CD4-positive, alpha-beta T cell treated with Interleukin-2 at 100 ng/mL for 4 hours (primary cell): ENCODE measurements at places on chromosomes 6 and 20.

GRCh38 chr6:33344701-33345697, 27.5 kb upstream of the ZBTB22 start:
- peak; percentile 91 for DNase-seq

DNA sequence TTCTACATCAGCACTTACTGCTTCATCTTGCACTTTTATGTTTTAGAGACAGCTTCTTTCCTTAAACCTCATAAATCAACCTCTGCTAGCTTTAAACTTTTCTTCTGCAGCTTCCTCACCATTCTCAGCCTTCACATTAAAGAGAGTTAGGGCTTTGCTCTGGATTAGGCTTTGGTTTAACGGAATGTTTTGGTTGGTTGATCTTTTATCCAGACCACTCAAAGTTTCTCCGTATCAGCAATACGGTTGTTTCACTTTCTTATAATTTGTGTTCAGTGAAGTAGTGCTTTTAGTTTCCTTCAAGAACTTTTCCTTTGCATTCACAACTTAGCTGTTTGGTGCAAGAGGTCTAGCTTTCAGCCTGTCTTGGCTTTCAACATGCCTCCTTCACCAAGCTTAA, 40.4 kb downstream of the DNAAF9 start:
- no peak for DNase-seq

DNA sequence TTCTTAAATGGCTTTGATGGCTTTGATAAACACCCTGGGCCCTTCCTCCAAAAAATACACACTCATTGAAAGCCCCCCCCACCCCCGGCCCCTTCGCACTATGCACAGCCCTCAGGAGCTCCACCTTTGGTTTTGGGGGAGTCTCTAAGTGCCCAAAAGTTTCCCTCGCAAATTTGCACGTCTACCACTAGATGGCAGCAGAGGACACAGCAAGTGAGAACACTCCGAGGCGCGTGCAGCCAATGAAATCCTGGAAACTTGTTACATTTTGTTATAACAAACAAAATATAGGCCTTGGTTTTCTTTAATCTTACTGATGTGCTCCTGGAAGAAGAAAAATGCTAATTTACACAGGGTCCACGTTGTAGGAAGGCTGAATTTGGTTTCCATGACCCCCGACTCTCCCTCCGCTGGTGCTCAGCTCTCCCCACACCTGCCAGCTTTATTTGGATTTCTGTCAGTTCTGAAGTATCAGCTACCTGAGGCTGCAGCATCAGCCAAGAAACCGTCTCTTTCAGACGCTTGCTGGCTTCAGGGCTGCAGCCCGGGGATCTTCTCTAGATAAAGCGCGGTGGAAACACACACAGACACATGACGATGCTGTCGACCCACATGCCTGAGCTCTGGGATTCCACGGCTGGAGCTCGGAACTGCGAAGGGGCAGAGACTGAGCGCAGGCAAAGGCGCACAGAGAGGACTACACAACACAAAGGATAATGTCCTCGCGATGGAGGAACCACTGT, 148.3 kb upstream of the RPS6KA2 start:
- peak; percentile 79 for DNase-seq

DNA sequence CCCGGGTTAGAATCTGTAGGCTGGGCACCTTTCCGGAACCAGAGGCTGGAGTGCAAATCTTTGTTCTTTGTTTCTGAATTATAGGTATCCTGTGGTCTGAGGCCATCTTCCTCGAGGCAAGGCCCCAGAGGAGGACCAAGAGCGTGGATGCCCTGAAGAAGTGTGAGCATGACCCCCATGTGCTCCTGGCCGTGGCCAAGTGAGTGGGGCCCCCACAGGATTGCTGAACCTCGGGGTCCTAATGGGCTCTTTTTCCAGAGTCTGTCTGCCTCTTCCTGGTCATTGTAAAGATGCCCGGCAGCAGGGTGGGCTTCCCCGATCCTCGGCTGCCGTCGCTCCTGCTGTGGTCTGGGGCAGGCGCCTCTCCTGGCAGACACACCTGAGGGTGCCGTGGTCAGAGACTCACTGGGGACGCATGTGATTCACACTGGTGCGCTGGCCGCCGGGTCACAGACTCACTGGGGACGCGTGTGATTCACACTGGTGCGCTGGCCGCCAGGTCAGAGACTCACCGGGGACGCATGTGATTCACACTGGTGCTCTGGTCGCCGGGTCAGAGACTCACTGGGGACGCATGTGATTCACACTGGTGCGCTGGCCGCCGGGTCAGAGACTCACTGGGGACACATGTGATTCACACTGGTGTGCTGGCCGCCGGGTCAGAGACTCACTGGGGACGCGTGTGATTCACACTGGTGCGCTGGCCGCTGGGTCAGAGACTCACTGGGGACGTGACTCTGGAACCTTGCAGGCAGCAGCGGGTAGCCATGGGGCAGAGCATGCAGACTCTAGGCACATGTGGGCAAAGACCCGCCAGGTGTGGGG, 6.5 kb upstream of the C20orf204 start:
- DNase-seq = no peak

DNA sequence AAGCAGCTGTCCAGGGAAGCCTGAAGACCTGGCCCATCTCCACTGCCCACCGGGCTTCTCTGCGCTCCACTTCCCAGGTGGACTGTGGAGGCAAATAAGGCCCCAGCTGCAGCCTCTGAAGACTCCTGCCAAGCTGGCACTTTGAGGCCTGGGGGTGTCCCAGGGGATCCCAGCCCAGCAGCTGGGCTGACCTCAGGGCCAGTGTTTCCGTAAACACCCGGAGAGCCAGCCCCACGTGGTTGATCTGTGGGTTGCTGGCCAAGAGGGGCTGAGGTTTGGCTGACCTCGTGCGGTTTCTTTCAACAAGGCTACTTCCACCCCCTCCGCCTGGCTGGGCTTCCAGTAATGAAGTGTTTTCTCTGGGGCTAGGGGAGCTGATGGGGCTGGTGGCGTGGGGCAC, 12.4 kb upstream of the CCN5 start:
- DNase-seq = no peak

DNA sequence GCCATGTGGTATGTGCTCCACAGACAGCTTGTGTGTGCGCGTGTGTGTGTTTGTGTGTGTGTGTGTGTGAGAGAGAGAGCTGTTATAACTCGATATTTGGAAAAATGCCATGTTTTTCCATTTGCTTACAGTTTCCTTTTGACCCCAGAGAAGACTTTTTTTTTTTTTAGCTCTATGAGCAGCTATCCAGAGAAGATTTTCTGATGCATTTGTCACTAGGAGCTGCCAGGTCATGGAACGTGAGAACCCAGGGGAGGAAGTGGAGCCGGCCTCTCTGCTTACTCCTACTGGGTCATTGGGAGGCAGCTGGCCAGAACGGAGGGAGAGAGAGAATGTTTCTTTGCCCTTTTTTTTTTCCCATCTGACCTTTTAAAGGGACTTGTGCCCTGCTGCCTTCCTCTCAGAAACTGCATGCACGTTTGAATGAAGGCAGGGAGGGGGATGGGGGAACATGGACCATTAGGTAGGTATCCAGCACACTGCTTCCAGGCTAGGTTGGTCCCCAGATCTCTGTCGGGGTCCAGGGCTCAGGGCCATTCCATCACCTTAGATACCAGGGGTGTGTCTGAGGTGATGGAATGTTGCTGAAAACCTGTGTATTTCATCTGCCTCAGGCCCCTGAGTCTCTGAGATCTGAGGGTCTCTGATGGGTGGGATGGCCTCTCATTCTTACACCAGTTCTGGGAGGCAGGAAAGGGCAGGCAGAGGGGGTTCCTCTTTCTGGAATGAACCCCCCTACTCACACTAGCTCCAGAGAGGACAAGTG, 11.2 kb upstream of the MRPS18A start:
- DNase-seq = no peak
